ENCODE measurements at places on chromosomes 7 and 10.

DNA sequence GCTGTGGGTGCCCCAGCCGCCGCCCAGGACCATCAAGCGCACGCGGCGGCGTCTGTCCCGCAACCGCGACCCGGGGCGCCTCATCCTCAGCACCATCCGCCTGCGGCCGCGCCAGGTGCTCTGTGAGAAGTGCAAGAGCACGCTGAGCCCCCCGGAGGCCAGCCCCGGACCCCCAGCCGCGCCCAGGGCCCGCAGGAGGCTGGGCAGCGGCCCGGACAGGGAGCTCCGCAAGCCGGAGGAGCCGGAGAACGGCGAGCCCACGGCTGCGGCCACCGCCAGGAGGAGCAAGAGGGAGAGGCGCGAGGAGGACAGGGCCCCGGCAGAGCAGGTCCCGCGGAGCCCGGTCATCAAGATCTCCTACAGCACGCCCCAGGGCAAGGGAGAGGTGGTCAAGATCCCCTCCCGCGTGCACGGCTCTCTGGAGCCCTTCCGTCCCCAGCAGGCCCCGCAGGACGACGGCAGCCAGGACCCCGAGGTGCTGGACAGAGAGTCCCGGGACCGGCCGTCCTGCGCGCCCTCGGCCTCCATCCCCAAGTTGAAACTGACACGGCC lies 8.0 kb downstream of the PWWP2B start:
- no peak for DNase-seq

GRCh38 chr7:45384499-45384898 lies 189.7 kb upstream of the ADCY1 start:
- no peak for DNase-seq

GRCh38 chr7:28145931-28146330 lies 34.7 kb downstream of the JAZF1 start:
- DNase-seq: no peak

DNA sequence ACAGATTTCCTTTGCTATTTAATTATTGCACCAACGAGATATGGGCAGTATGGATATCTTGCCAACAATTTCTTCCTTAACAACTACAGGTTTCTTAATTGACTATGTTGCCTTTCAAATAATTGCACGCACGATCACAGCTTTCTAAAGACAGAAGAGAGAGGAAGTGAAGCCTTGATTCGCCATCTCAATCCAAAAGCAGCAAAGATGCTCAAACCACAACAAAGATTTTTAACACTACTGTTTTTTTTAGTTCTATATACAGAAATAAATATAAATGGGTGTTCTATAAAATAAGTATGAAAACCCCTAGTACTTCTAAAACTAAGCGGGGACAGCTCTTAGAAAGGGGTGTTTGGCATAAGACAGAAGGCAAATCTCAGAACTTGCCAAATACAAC lies 251.3 kb downstream of the SFMBT2 start:
- DNase-seq: no peak

DNA sequence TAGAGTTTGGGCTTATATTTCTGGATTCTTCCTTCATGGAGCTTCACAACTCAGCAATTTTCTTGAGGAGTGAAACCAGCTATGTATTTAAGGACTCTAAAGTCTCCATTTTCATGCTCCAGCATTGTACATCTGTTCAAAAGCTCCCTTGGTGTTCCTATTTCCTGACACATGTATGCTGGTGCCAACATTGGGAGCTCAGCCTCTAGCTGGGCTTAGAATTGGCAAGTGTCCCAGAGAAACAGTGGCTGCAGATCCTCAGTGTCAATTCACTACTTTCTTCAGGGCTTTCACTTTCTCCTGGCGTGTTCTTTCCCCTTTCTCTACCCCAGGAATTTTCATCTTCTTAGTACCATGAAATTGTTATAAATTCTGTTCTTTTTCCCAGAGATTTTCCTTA lies 103.1 kb downstream of the ZNF467 start:
- no peak for DNase-seq

DNA sequence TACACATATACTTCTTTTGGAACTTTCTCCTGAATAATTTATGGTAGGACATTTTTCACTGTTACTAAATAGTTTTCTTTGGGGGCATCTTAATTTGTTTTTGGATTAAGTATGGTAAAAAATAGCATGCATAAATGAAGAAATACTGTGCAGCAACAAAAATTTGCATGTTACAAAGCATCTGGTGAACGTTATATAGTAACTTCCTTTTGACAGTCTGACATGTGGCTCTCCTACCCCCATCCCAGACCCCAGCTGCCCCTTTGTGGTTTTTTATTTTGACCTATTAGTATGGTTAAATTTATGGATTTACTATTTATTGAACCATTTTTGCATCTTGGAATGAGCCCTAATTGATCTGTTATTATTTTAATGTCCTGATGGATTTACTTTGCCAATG lies 9.9 kb downstream of the TASOR2 start:
- no peak for DNase-seq

GRCh38 chr10:113187063-113187777 lies 237.2 kb downstream of the TCF7L2 start:
- DNase-seq: no peak

DNA sequence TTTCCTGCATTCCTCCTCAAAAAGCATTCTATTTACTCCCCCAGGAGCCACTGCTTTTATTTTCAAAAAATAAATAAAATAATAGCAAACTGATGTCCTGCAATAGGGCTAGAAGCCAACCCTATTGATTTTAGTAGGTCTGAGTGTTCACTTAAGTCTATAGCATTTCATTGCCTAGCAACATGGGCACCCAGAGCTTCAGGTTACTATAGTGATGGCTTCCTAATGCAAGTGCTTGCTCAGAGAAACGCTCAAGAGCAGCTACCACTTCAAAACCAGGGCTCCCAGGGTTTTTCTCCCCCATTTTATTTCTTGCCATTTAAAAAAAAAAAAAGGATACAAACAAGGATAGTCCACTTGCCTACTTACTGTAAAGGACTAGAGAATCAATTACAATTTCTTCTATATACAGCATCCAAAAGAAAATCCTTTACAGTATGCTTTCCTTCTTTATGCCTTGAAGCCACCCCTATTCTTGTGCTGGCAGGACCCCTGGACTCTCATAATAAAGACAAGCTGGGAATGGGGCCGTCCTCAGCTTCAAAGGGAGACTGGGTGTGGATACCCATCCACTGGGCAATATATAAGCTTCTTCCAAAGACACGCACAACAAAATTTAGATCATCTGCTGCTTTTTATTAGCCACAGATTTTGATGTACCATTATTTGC lies 133.3 kb downstream of the VPS41 start:
- DNase-seq: no peak

DNA sequence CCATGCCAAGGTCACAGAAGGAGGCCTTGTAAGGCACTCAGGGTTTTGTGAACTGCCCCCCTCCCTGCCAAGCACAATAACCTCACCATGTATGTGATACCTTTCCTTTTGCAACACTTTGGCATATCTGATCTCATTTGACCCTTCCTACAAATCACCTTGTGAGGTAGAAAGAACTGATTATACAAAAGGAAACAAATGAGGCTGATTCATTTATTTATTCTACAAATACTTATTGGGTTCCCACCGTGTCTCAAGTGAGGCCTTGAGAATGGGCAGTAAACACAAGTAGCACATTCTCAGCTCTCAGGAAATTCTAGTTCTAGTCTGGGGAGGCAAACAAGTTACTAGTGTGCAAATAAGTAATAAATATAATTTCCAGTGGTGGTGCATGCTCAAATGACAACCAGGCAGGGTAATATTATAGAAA lies 19.6 kb downstream of the PLCE1 start:
- DNase-seq: no peak

DNA sequence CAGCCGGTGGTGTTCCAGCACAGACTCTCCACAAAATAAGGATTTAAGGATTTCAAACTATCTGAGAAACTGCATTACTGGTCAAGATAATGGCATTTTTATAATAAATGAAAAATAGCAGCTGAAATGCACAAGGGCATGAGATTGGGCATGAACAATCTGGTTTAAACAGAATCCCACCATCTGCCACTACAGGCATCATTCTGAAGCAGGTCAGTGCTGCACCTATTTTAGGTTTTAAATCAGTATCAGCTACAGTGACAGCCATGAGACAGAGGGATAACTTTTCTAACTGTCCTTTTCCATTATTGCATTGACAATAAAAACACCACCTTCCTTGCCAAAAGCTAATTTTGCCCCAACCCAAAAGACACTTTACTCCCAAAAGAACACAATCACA lies 186.8 kb downstream of the ETV1 start:
- no peak for DNase-seq

GRCh38 chr10:31014161-31014875 lies 17.3 kb downstream of the ZNF438 start:
- no peak for DNase-seq

- DNase-seq: no peak
These were observed 111.1 kb downstream of the EBF3 start for GRCh38 chr10:129852829-129853561.

DNA sequence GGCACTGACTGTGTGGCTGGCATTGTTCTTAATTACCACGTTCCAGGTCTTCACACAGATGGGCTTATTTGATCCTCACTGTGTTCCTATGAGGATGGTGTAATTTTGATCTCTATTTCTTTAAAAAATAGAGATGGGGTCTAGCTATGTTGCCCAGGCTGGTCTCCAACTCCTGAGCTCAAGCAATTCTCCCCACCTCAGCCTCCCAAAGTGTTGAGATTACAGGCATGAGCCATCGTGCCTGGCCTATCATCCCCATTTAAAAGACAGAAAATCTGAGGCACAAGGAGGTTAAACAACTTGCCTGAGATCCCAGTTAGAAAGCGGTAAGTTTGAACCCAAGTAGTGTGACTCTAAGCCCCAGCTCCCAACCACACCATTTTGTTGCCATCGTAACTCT lies 17.0 kb upstream of the SRGN start:
- no peak for DNase-seq

DNA sequence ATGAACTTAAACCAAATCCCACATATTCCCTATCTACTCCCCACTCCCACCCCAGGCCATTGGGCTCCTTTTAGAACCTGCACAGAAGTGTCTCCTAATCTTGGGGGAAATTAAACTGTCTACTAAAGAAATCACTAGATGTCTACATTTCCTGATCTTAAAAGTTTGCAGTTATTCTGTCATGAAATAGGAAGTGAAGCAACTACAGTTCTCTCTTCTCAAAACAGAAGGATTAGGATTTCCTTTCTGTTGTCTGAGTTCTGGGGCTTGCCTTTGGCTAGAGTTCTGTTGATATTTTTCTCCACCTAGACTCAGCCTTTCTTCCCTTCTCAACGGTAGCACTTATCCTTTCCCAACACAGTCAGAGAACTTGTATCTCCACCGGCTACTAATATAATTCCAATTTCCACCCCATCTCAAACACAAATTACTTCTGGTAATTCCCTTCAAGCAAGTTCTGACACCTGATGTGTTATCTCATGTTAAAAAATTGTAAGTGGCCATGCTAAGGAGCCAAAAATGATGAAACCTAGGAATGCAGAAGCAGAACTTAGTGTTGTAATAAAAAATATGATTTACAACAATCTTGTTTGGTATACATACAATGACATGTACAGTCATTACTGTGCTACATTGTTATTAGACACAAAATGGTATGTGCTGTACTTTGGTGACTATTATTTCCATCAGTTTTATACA lies 12.1 kb downstream of the OR9A4 start:
- no peak for DNase-seq

DNA sequence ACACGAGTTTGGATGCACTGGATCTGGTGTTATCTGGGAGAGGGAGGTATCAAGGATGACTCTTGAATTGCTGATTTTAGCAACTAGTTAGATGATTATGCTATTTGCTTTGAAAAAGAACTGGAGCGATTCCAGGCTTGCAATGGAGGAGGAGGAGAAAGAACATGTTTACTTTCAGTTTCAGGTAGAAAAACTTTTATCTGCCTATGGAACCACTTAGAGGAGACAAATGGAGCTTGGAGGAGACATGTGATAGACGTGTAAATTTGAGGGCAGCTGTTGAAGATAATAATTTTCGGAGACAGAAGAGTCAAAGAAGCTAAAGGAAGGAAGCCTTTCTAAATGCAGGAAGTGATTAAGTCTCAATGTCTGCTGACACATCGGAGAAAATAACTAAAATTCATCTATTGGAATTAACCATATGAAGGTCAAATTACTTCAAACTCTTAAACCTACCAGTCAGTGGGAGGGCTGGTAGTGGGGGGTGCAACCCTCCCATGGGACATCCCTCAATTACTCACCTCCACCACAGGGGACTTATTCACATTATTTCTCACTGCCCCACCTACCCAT lies 56.4 kb upstream of the GNAI1 start:
- DNase-seq: no peak

- DNase-seq: no peak
These were observed 223.7 kb downstream of the LHFPL3 start for GRCh38 chr7:104552102-104552501.
